GM10248 (cell line): ENCODE measurements at places on chromosomes 1 and 21.

DNA sequence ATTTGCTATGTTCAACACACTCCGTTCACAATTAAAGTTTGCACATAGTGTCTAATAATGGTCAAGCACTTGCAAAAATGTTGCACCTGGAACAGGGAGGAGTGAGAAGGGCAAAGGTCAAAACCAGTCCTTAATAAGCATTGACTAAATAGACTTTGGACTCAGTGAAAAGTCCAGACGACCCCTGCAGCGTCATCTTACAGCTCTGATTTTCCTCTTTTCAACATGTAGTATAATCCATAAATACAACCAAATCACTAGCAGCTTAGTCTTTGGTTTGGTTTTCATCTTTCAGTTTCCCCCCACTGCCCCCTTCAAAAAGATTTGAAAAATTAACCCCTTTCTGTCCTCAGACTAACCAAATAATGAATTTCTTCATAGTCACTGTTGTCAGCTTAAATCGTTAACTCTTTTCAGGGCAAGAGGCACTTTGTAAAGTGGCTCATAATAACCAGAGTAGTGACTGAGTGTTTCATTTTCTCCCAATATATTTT is 290.3 kb downstream of the PTPRC start:
- DNase-seq: no peak

DNA sequence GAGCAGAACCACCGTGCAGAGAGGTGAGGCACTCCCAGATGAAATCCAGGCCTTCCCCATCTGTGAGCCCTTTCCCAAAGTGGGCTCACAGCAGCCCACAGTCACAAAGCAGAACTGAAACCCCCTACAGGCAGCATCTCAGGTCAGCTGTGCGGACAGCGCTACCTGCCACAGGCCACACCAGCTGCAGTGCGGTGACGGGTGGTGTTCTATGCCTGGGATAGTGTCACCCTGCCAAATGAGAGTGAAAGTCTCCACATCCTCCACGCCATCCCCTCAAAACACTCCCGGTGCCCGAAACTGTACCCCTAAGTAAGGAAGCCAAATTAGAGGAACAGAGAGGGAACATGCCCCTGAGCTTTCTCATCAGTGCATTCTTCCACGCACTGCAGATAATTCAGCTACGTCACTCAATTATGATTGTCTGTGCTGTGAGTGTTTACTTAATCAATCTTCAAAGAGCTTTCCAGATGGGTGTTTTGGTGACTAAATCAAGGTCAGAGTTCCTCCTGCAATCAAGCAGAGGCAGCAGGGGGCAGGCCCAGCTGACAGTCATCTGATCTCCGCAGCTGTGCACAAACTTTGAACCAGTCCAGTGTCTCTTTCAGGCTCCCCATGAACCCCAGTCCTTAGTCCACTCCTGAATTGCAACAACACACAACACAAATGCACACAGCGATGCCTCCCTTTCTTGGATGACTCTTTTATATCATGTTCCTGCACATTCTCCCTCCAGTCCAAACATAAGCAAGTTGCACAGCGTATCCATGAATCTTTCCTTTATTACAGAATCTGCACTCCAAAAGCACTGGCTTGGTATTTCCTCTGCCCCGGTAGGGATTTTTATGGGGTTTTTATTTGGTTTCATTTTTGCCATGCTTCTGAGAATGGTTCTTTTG is 150.0 kb downstream of the TOMM20 start:
- peak; percentile 64 for DNase-seq

DNA sequence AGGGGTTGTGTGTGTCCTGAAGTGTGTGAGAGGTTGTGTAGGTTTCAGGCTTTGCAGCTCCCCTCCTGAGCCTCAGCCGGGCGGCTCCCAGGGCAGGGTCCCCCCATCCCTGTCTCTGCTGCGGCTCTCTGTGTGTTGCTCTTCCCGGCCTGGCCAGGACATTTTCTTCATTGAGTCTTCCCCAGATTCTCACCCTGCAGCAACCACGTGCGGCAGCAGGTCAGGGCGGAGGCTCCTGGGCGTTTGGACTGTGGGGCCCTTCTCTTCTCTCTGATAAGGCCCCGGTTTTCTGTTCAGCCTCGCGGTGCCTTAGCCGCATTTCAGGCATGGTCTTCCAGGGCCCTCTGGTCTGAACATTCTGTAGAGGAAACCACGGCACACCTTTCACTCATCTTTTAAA is 1.8 kb upstream of the TCP10L start:
- DNase-seq: no peak

GRCh38 chr1:37931361-37932158 is 15.3 kb downstream of the INPP5B start:
- DNase-seq: peak; percentile 97

GRCh38 chr1:40318970-40319621 is 2.0 kb upstream of the COL9A2 start:
- DNase-seq: no peak
